ENCODE measurements at places on chromosomes 7 and 10.

- no peak for DNase-seq
These were observed 22.9 kb upstream of the ABCA13 start for GRCh38 chr7:48148311-48148710.

- no peak for DNase-seq
These were observed 206.5 kb upstream of the ZMIZ1 start for GRCh38 chr10:78862328-78862640.

- no peak for DNase-seq
These were observed 4.6 kb downstream of the STEAP2 start for GRCh38 chr7:90216080-90216674.

DNA sequence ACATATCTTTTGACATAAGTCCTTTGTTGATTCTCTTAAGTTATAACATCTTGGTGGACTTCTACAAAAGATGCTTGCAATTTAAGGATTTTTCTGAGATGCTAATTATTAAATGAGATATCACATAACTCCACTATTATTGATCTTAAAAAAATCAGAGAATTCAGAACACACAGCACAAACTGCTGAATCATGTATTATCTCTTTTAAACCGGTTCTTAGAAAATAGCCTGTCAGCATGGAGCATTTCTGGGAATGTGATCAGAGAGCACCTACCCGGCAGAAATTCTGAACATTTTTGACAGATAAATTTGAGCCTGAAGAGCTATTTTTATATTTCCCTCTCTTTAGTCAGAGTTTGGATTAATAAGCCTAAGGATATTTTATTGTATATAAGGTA lies 50.2 kb upstream of the PCLO start:
- no peak for DNase-seq

DNA sequence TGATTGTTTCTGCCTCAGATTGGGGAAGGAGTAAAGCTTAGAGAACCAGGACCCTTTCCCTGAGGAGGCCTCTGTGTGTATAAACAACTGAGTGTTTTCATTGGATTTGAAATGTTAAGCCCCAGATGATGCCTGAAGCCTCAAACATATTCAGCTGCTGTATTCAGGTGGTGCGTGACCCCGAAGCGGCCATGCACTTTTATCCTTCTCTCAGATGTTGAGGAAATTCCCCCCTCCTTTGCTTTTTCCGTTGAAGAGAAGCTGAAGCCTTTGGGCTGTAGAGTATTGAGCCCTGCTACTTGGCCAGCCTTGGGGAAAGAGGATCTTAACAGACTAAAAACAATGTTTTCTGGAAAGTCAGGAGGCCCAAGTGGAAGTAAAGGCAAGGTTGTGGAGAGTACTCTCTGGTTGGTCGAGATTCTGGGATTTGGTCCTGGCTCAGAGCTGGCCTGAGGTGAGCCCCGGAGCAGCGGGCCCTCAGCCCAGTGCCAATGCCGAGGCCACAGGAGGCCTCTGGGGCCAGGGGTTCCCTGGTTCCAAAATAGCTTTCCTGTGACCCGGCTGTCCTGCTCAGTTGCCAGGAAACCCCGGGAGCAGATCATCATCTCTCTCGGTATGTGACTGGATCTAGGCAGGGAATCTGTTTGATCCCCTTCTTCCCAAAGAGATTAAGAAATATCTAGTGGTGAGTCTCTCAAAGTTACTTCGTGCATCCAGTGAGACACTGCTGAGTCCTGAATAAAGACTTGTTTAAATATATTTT lies 22.5 kb downstream of the FKBP6 start:
- DNase-seq, result no peak

DNA sequence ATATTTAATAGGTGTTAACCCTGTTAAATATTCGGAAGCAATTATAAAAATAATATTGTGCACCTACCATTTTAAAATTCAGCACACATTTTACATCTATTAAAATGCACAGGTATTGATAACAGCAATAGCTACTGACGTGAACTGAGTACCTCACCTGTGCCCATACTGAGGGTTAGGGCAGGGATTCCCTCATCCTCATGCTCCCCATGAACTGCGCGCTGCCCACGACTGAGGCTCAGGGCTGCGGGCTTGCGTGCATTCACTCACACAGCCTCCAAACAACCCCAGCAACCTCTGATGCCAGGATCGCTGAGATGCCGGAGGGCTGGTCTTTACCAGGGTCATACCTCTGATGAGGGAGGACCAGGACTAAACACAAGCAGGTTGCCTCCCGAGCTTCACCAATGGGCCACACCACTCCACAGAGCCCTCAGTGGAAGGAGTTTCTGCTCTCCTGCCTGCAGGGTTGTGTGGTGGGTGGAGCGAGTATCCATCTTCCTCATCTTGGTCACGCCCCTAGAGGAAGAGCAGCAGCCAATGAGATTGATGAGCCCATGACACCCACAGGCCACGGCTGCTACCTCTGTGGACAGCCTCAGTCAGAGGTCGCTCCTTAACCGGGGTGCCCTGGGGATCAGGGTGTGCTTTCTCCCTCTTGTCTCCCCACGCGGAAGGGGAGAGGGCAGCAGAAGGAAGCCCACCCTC lies 478.3 kb downstream of the TNS3 start:
- no peak for DNase-seq

DNA sequence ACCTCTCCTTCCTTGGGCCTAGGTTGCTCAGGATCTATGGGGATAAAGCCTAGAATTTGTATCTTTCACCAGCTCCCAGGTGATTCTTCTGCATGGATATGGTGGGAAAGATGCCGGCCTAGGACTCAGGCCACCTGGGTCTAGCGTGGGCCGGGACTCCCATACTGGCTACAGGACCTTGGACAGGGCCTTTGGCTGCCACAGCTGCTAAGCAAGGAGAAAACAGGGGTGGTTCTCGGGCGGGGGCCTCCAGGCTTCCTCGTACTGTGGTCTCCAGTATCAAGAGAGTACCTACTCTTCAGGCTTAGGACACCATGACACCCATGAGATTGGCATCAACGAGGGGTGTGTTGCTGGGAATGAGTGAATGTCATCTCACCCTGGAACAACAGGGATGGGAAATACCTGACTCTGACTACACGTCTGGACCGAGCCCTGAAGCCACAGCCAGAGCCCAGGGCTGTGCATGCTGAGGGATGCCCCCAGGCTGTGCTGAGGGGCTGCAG lies 120.3 kb upstream of the ADAM12 start:
- no peak for DNase-seq

DNA sequence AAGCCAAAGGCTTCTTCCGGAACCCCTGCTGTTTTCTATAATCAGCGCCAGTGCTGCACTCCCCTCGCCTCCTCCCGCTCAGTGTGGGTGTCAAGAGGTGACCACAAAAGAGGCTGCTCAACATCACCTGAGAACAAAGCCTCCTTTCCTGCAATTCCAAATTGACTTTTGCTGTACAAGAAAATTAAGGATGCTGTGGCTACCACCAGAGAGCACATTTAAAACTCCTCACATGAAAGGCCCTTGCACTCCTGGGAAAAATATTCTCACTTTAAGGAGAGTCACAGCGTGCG lies 96.4 kb downstream of the HIPK2 start:
- DNase-seq, result no peak

GRCh38 chr10:84088626-84089025 lies 50.7 kb upstream of the GHITM start:
- no peak for DNase-seq

GRCh38 chr7:48213226-48213625 lies 42.0 kb downstream of the ABCA13 start:
- DNase-seq, result no peak

- DNase-seq, result no peak
These were observed 571.1 kb downstream of the GRID1 start for GRCh38 chr10:85795460-85795859.

GRCh38 chr7:151238924-151239836 lies 6.9 kb downstream of the CHPF2 start:
- no peak for DNase-seq

GRCh38 chr7:149859876-149860275 lies 13.9 kb upstream of the ATP6V0E2 start:
- no peak for DNase-seq

- DNase-seq, result no peak
These were observed 215.7 kb downstream of the SNX10 start for GRCh38 chr7:26507108-26507987.

- DNase-seq, result no peak
These were observed 59.6 kb upstream of the BICC1 start for GRCh38 chr10:58453105-58453504.

DNA sequence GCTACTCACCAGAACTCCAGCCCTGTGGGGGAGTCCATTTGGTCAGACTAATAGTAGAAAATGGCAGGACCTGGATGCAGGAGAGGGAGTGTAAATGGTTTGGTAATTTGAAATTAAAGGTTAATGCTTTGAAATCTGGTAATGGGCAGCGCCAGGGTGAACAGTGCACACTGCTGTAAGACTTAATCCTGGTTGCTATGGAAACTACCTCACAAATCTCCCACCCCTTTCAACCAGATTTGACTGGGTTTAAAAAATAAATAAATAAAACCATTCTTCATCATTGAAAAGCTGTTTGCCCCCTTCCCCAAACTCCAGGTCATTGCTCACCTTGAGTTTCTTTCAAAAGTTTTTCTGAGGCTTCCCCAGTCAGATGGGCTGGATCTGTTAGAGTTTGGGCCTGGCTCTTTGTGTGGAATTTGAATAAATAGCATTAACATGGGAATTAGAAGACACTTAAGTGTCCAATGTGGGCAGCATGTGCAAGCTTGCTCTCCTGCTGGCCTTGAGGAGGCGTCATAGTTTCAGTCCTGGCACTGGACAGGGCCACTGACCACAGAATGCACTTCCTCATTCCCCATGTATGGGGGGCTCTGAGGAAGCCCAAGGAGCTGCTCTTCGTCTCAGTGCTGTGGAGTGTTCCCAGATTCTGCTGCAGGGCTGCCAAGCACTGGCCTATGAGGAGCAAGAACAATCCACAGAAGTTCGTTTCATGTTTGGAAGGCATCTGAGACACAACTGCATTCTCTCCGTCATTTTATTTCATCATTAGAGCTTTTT lies 90.7 kb downstream of the LRRC4 start:
- peak; percentile 23 for DNase-seq

GRCh38 chr7:69182596-69183467 lies 415.4 kb upstream of the AUTS2 start:
- no peak for DNase-seq

DNA sequence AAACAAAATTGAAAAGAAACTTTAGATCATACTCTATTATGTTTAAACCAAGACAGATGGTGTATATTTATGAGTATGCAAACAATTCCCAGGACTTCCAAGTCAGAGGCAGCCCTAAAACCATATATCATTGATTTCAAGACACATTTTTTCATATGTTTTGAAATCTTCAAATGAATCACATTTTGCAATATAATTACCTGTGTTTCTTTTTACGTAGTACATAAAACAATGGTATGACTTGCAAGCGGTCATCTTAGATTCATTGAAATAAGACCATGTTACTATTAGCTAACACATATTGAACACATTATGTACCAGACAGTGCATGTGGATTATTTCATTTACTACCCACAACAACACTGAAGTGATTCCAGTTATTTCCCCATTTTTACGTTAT lies 14.9 kb downstream of the SMURF1 start:
- DNase-seq, result no peak

DNA sequence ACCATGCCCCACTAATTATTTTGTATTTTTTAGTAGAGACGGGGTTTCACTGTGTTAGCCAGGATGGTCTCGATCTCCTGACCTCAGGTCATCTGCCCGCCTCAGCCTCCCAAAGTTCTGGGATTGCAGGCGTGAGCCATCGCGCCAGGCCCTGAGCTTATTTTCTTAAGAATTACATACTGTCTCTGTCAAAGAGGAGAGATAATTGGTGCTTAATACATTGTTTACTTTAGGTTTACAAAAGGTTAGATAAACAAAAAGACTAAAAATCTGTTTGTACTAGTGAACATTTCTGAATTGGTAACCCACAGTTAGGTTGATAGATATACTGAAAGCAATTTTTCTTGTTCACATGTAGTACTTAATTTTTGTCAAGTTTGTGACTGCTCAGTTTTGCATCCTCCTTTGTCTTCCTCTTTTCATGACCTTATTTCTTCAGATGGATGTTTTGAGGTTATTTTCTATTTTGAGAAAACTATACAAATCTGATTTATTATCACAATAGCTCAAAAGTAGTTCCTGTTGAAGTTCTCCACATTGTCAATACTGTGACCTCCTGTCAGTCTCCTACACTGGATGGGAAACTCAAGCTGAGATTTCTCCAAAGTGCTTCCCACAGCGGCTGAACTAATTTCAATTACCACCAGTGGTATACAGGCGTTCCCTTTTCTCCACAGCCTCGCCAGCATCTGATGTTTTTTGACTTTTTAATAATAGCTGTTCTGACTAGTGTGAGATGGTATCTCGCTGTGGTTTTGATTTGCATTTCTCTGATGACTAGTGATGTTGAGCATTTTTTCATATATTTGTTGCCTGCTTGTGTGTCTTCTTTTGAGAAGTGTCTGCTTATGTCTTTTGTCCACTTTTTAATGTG lies 22.5 kb downstream of the HHEX start:
- DNase-seq, result peak; percentile 63

DNA sequence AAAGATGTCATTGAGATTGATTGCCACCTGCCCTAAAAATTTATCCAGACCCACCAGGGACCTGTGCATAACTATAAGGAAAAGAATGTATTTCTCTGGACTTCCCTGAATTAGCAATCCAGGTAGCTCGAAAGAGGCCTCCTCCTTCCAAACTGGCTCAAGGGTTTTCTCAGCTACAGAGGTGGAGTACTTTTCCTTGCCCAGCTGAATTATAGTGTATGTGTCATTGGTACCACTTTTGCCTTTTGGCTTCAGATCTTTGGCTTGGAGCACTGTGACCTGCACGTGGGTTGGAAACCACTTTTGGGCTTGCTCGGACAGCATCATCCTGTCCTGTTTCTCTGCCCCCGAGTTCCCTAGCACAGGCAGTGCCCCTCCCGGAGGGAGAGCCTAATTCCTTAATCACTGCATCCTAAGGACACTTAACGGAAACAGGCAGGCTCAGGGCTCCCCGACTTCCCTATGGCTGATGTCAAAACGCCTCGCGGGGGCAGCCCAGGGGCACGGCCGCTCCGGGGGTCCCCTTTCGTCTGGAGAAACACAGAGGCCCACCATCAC lies 825 bp downstream of the RAB11FIP2 start:
- DNase-seq, result peak; percentile 23

DNA sequence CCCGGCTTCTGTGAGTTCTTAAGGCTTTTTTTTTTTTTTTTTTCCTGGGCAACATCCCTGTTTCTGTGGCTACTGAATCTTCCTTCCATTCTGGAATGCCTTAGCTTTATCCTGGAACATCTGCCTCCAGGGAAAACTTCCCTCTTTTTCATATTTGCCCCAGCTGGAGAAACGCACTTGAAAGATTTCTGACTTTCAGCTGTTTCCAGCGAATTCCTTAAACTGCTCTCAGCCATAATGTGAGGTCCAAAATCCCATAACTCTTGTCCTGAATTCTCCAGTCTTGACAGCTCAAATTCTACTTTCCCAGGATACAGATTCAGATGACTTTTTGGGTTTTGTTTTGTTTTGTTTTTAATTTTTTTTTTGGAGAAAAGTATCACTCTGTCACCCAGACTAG lies 263.6 kb upstream of the AUTS2 start:
- no peak for DNase-seq

- peak; percentile 66 for DNase-seq
These were observed 4.1 kb downstream of the LAMB1 start for GRCh38 chr7:107998660-107999480.
